ENCODE measurements at places on chromosomes 4 and X. TPM values are rescaled to one million over a fixed set of nuclear protein-coding genes. Genes with fewer than 3 reads are reported as not detected.

DNA sequence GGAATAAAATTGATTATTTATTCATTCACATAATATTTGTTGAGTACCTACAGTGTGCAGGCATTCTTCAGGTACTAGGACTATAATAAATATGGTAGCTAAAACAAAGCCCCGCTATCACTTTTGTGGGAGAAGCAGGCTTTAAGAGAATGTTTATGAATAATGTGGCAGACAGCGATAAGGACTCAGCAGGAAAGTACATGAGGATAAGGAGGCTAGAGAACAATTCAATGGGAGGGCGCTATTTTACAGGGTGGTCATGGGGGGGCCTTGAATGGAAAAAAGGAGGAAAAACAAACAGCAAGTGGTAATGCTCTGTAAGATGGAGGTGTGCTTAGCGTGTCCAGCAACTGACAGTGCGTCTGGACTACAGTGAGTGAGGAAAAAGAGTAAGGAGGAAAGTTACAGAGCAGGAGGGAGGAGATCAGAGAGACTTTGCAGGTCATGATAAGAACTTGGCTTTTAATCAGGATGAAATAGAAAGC lies 264.2 kb upstream of the ETNPPL start:
- no peak for DNase-seq

The RS1 gene
- total RNA-seq = not detected

The KLB gene
- total RNA-seq = not detected

DNA sequence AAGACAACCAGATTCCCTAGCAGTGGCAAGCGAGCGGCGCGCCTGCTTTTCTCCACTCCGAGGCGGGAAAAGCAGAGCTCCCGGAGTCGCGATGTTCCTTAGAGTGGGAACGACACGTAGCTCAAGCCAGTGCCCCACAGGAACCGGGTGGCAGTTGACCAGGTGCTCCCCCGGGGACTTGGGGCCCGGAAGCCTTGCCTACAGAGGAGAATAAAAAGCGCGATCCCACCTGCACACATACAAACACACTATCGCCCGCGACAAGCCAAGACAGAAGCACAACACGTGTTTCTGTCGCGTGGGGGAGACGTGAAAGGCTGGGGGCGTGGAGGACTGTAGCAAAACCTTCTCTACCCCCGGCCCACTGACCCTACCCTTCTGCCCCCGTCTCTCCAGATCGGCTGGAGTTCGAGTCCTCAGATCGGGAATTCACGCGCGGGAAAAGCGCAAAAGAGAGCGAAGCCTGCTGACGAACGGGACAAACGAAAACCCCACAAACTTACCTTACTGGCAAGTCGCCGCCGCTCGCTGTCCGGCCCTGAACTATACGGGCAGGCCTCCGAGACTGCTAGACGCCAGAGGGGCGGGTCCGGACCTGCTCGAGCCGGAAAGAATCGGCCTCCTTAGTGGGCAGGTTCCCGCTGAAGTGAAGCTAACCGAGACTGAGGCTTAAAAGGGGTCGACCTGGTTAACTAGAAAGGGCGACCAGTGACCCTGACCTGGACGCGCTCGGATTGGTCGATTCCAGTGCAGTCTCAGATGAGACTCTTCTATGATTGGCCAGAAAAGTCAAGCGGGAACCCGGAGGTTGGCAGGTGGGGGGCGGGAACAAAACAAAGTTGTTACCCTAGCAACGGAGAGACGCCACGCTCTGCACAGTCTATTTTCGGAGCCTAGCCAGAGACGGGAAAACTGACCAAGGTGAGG lies at the start of the genes DNAAF6 and NUP62CL:
Gene DNAAF6 (plus strand): TSS at position 842 of the 927 bp plus-strand sequence. CDS start 6,265 bp downstream, outside the sequence.
Gene NUP62CL (minus strand): TSS at position 664 of the 927 bp plus-strand sequence. CDS start 31,287 bp downstream, outside the sequence.
- DNase-seq = peak; percentile 13

The TRIM2 gene
- total RNA-seq = 18.9 TPM

DNA sequence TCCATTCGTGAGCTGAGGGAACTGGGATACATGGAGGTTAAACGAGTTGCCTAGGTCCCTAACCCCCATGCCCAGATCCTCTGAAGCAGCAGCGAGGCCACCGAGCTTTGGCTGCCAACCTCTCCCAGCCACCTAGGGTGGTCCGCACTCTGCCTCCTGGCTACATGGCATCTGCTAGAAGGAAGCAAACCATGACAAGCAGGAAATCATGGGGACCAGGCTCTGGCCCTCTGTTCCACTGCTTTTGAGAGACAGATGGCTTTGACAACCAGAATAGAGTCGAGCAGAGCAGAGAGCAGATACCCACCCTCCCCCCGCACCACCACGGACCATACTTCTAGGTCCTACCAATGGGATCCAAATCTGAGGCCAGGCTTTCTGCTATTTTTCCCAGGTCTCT lies 37.5 kb upstream of the NKRF start:
- DNase-seq = no peak

The PDLIM3 gene
- total RNA-seq = 0.10 TPM

The MEPE gene
- not detected for total RNA-seq

DNA sequence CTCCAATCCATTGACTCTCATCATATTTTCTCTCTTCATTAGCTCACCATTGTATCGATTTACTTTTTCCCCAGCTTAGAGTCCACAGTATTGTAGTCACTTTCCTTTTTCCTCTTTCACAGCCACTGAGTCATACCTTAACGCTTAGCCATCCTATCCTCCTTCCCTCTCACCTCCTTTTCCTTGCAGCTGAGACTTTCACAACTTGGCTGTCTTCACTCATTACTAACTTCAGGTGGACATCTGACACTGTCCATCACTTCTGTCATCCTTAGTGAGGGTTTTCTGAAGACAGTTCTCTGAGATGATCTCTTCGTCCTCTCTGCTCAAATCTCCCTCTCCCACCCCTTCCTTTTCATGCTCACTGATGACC lies 70.5 kb upstream of the ESX1 start:
- no peak for DNase-seq

GRCh38 chr4:152072001-152072485 lies 311.2 kb upstream of the GATB start:
- DNase-seq = no peak

- no peak for DNase-seq
Measured at GRCh38 chr4:169682372-169683047, 62.1 kb downstream of the CLCN3 start.

GRCh38 chrX:134625315-134625718 lies 33.0 kb downstream of the PLAC1 start:
- no peak for DNase-seq

DNA sequence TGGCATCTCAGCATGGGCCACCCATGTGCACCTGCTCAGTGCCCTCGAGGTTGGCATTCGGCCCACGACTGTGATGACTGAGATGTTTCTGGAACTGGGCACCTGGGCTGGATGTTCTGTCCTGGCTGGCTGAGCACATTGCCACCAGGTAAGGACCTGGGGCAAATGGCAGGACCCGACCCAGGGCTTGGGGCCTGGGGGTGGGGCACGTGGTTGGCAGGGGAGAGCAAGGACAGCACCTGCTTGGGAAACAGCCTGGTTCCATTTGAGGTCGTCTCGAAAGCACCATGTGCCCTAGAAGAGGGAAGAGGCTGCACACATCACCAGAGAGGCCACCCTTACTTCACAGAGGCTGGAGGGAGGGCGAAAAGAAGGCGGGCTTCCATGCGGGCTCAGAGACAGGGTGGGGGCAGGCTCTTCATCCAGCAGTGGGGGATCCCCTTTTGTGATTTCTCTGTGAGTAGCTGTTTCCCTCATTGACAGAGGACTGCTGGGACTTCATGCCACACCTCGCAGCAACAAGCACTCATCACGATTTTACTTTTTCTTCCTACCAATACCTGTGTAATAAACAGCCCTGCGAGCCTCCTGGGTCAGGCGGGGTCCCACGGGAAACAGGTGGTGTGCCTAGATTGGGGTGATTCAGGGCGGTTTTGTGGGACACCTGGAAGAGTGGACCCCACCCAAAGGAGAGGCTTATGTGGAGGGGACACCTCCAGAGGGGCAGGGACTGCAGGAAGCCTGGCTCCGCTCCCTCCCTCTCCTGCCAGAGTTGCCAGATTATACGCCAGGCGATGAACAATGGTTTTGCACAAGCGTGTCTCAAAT lies 12.0 kb downstream of the TMEM187 start:
- DNase-seq = no peak

DNA sequence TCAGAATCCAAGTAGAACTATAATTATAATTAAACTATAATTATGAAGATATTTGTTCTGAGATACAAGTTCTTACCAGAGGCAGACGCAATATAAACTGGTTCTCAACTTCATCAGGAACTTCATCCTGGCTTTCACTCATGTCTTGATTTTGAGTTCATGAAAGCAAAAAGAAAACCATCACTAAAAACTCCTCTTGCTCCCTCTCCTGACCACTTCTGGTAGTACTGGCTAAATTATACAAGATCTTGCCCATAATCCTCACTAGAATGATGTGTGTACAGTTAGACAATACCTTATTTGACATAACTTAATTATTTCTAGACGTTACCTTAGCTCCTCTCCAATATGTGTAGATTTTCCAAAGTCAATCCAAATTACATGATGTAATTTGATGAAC lies 3.7 kb downstream of the TAF7L start:
- DNase-seq = peak; percentile 52

The SULT1B1 gene
- total RNA-seq = 0.05 TPM

GRCh38 chrX:136711147-136711546 lies 63.2 kb downstream of the CD40LG start:
- DNase-seq = no peak

The AKAP4 gene
- not detected for total RNA-seq

GRCh38 chrX:105695451-105695850 lies 126.9 kb upstream of the NRK start:
- DNase-seq = no peak

GRCh38 chr4:16437836-16438235 lies 211.6 kb upstream of the TAPT1 start:
- DNase-seq = no peak

GRCh38 chr4:2290974-2291704 lies 29.2 kb upstream of the MXD4 start:
- no peak for DNase-seq

The UGT2A1 gene
- total RNA-seq = not detected

DNA sequence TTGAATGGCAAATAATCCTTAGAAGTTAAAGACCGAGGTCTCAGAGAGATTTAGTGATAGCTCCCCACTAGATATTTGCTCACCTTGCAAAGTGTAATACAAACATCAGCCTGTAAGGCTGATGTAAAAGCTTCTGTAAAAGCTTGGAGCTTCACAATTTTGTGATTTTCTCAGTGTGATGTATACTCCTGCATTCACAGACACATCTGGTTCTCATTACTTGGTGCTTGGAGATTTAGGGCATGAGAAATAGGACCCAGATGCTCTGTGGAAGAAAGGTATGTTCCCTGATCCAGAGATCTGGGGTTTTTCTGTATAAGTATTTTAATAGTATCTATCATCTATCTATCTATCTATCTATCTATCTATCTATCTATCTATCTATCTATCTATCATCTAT lies 1664.3 kb downstream of the C4orf33 start:
- no peak for DNase-seq

DNA sequence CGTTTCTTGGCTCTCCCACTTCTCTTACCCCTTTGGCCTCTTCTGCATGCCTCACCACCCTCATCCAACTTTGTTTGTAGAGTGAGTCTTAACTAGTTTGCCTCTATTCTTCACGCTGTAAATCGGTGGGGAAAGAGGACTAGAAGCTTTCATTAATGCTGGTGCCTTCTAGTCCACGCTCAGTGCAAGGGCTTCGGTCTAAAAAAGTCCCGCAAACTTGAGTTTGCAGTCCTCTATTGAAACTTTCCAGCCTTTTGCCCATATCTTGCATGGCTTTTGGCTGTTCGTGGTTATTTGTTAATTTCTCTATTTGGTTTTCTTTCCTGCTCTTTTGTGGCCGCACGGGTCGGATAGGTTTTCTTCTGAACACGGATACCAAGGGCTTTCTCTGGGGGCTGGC lies 868 bp downstream of the DACH2 start:
- no peak for DNase-seq

DNA sequence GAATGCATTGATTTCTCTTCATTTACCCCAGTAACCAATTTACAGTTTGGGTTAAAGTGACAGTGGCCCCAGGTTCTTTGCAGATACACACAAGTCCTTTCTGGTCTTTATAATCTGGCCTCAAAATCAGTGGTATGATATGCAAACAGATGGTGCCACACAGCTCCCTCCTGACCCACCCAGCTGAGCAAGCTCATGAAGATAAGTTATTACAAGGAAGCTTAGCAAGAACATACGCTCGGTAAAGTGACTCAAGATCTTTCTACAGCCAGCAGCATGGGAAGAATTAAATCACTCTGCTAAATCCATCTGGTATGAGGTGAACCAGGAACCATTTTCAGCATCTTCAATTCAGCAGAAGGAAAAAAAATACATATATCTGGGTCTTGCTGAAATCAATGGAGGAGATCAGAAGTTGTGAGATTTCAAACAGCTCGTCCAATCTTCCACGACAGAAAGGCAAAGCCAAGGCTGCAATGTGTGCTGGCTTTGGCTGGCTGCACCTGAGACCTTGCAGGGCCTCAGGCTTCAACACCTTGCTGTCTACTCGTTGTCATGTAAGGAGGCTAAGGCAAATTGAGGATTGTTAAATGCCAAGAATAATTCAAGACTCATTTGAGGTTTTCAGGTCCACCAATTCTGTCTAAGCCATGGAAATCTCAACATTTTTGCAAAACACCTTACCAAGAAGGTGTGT lies 28.2 kb downstream of the SEL1L3 start:
- DNase-seq = no peak

DNA sequence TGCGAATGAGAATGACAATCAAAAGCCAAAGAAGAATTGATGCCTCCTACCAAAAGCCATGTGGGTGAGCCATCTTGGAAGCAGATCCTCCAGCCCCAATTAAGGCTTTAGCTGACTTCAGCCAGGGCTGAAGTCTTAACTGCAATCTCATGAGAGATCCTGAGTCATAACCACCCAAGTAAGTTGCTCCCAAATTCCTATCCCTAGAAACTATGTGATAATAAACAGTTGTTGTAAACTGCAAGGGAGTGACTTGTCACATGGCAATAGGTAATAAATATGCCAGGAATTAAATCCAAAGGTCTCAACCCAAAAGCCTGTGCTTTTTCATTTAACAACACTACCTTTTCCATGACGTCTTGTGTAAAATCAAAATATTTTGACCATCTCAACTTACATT lies 154.2 kb upstream of the TBL1X start:
- no peak for DNase-seq

The CT55 gene
- total RNA-seq = not detected

The TEX13D gene
- not detected for total RNA-seq

The LGI2 gene
- total RNA-seq = not detected

DNA sequence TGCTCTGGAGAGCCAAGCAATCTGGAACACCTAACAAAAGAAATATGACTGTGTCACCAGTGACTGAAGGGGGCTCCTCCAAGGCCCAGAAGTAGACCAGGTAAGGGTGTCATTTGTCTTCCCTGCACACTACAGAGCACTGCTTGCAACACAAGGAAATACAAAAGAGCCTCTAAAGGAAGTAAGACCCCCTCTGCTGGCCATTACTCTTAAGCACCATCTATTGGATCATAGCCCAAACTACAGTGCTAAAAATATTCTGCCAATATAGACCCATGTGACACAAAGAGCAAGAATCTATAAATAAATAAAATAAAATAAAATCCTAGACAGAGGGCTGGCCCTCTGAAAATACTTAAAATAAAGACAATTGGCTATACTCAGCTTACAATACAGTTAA lies 528.7 kb downstream of the TMA16 start:
- DNase-seq = no peak

DNA sequence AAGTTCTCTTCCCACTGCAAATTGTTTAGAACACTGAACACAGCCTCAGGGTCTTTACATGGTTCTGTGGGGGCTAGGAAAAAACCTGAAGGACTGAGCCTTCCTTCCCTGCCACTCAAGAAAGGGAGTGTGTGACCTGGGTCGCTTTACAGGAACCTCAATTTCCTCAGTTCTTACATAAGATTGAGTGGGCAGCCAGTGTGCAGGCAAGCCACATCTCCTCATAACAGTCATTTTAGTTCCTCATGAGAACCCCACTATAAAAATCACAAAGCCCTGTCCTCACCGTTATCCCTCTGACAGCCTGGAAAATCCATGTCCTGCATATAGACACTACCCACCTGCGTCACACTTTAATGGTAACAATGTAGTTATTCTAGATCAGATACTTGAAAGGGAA lies 2.1 kb upstream of the ETDC start:
- no peak for DNase-seq

Measured in Panc1 (cell line).